ENCODE measurements at places on chromosomes 5 and 9.

- no peak for DNase-seq
Observed at GRCh38 chr5:60916646-60917045, 28.2 kb downstream of the ERCC8 start.

- DNase-seq: peak; percentile 34
Observed at GRCh38 chr9:84397151-84397728, 56.7 kb upstream of the SLC28A3 start.

DNA sequence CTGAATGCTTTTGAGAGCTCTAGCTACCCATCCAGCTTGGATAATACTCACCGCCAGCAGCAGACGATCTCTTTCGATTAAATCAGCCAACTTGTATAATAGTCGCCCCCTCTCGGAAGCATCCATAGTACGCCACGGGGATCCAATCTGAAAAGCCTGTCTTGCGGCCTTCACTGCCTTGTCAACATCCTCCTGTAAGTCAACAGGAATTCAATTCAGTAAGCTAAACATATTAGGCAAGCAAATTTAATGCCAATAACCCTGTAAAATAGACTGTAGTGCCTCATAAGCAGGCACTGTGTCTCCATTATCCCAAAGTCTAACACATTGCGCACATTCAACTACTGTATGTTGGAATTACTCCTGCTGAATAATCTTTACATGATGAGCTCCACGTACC is 22.0 kb downstream of the ALDH1A1 start:
- no peak for DNase-seq

DNA sequence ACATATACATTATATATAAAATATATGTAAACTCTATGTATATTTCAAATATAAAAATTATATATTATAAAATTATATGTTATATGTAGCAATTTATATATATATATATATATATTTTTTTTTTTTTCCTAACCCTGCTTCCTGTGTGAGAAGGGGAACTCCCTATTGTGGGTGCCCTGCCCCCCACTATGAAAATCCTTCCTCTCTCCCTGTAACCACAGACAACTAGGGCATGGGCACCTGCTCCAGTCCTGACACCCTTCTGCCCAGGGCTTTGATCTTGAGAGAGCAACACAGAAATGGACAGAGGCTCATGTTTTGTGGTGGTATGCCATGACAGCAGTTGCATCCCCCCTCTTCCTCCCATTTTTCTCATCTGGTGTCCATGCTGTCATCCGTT is 148.7 kb upstream of the IL12B start:
- no peak for DNase-seq

DNA sequence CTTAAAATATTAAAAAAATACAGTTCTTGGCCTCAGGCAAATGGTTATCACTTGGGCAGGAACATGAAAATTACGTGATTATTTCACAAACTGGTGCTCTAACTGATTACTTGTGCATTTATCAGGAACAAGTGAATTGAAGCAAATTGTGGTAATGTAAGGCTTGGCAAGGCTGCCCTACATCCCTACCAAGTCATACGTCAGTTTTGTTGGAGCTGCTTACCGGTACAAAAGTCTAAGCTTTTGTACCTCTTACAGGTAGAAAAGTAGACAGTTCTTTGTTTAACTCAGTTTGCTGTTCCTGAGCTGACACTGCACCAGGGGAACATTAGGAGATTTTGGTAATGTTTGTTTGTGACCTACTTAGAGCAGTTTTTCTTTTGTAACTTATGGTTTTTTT is 2.2 kb downstream of the G3BP1 start:
- no peak for DNase-seq

DNA sequence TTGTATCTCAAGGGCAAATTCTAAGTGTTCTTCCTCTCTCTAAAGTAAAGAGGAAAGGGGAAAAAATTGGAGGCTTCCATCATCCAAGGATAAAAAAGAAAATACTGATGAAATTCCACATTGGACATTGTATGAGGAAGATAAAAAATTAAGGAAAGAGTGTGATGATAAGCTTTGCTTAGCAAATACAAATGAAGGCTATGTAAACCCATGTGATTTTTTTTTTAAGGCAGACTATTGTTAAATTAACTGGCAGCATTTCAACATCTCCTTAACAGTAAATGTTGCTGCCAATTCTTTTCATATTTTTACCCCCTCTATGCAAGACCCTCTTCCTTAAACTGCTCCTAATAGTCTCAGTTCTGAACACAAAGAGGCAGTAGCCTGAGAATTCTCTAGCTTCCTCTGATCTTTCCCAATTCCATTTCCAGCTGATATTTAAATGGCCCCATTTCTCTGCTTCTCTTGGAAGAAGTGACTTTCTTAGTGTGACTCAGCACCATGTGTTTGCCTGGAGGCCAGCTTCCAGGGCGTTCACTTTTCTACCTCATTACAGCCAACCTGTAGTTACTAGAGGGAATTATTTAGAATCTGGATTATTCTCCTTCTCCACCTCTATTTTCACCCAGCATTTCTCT is 159.7 kb downstream of the TLE1 start:
- DNase-seq: no peak

DNA sequence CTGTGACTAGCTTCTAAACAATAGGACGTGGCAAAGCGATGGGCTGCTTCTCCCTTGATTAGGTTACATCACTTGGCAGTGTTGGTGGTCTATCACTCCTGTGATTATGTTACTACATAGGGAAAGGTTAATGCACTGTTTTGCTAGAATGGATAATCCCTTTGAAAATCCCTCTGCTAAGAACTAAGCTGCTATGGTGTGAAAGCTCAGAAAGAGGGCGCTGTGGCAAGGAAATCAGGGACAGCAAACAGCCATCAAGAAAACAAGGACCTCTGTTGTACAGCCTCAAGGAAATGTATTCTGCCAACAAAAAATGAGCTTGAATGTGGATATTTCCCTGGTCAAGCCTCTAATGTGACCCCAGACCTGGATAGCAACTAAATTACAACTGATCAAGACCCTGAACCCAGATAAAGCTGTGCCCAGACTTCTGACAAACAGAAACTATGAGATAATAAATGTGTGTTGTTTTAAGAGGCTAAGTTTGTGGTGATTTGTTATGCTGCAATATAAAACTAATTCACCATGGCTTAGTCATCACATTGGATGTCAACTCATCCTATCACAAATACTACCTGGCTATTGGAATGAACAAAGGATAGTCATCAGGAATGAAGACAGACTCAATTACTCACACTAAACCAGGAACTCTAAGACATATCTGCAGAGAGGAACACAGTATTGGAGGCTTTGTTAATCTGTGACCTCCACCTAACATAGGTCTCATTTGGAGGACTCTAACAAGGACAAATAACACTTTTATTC is 1215.9 kb downstream of the EFNA5 start:
- DNase-seq: no peak

DNA sequence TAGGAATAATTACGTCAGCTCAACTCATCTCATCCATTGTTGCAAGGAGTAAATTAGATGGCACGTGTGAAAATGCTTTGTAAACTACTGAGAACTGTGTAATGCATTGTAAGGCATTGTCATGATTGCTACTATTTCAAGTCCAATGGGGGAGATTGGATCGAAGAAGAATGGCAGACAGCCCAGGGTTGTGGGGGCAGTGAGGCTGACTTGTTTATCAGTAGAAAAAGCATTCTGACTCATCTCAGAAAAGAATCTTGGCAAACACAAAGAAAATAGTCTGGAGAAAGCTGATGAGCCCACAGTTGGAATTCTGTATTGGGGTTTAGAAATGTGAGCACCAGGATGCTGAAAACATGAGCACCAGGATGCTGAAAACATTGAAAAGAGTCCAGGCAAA is 28.0 kb upstream of the DAP start:
- DNase-seq: no peak

DNA sequence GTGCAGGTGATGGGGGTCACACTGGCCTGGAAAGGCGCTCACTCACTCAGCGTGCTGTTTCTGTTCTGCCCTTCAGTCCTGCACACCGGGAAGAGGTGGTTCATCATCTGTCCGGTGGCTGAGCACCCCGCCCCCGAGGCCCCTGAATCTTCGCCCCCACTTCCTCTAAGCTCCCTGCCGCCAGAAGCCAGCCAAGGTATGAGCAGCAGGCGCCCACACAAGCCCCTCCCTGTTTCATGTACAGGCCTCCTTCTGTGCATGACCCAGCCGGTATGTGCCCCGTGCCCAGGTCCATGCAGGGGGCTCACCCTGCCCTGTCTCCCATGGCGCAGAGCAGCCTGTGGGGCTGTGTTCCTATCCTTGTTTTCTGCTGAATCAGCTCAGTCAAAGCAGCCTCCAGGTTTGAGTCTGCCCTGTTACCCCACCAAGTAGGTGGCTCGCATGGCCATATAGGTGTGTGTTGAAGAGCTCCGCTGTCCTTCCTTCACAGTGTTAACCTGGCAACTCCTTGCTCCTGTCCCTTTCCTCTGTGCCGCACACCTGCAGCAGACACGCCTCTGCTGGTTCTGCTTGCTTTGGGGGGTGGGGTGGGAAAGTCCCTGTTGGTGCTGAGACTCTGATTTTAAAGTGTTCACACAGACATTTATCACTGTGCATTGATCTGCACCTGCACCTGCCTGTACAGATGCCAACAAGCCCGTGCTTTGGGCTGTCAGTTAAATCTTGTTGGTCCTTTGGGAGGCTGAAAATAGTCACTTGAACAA is 84.8 kb downstream of the WNK2 start:
- DNase-seq: peak; percentile 9

All from stimulated activated CD4-positive, alpha-beta T cell treated with anti-CD3 and anti-CD28 coated beads, Interleukin-1b, Interleukin-23, amount 100 ng/mL, for 24 hours (primary cell).